Muscle of leg (tissue), 16 donors: ENCODE measurements at places on chromosomes 3 and 15. TPM values are rescaled to one million over a fixed set of nuclear protein-coding genes. Genes with fewer than 3 reads are reported as not detected.

TMEM207 gene
- not detected for polyA plus RNA-seq

HIGD2B gene
- polyA plus RNA-seq = not detected

ARHGEF26 gene
- 11.9 TPM for polyA plus RNA-seq

VILL gene
- polyA plus RNA-seq = 3.7 TPM

USF3 gene
- polyA plus RNA-seq = 13.3 TPM

NR2E3 gene
- polyA plus RNA-seq = 3.0 TPM

DNA sequence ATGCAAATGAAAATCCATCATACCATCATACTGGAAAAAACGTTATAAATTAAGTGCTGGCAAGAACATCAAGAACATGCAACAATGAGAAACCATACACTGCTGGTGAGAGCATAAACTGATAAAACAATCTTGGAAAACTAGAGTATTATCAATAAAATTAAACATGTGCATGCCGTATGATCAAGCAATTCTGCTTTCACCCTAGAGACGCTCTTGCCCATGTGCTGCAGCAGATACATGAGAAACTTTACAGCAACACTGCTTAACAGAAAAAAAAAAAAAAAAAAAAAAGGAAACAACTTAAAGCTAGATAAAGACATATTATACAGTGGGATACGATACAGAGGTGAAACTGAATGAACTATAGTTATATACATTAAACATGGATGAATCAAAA, 21.8 kb downstream of the SPG11 start:
- DNase-seq = no peak

DNA sequence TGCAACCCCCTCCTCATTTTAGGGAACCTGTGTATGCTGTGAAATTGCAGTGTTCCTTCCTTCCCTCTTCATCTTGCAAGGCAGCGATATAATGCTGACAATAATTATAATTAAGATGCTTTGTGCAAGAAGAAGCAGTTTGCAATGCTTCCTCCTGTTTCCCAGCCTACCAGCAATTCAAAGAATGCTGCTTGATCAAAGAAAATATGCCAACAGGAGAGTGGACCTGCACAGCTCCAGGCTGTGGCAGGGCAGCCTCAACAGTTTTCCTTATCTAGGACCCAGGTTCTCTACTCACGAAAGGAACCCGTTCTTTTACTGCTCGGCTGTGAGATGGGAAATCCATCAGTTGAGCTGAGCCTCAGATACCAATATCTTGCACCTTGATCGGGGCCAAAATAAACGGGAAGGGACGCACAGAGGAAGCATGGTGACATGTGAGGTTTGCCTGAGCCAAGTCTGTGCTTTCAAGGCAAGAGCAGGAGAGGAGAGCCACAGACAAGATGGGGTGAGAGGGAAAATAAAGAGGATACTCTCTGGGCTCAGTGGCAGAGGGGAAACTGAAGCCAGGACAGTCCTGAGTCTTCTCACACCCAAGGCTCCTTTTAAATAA, 22.6 kb upstream of the LRTM1 start:
- peak; percentile 65 for DNase-seq

DNA sequence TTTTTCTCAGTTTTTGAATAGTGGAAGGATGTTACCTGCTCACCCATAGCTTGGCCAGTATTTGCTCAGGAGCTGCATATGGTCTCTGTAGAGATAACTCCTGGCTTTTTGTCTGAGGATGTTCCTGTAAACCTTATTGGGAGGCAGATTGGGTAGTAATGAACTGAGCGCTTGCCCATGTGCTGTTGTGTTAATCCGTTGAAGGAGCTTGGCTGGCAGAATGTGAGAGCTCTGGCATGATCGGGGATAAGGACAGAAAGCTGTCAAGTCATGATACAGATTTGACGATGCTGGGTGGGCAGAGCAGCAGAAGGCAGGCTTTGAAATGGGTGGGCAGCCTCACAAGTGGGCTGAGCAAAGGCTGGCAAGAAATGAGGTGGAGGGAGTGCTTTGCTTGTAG, 27.4 kb downstream of the SH3GL3 start:
- DNase-seq = no peak

DNA sequence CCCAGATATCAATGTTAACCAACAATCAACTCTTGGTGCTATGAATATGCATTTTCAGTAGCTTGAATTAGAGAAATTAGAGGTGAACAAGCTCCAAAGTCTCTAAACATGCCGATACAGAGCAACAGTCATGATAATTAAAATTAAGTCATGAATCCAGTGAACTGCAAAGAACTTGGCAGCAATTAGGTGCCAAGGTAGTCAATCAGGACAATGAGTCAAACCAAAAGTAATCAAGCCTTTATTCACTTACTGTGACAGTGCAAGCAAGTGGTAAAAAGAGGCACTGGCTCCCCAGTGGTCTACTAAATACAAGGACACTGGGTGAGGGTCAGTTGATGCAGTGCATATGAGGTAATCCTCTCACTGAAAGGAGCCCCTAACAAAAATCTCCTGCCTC, 1.8 kb downstream of the ZNF770 start:
- DNase-seq = no peak

GRCh38 chr15:25241241-25241801, 197.5 kb downstream of the UBE3A start:
- no peak for DNase-seq

DNA sequence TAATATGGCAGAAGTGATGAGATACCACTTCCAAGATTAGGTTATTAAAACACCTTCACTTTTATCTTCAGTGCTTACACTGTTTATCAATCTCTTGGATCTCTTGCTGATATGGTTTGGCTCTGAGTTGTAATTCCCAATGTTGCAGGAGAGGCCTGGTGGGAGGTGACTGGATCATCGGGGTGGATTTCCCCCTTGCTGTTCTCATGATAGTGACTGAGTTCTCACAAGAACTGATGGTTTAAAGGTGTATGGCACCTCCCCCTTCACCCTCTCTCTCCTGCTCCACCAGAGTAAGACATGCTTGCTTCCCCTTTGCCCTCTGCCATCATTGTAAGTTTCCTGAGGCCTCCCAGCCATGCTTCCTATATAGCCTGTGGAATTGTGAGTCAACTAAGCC, 11.8 kb downstream of the GOLIM4 start:
- DNase-seq = no peak

- DNase-seq = no peak
These were observed 25.3 kb downstream of the GALNT15 start for GRCh38 chr3:16199769-16200168.

- peak; percentile 27 for DNase-seq
These were observed 102.0 kb upstream of the MYRIP start for GRCh38 chr3:39707314-39707909.

- DNase-seq = peak; percentile 7
These were observed 64.2 kb downstream of the ST3GAL6 start for GRCh38 chr3:98827221-98827920.

- no peak for DNase-seq
These were observed 35.5 kb downstream of the COLQ start for GRCh38 chr3:15486020-15486419.

DNA sequence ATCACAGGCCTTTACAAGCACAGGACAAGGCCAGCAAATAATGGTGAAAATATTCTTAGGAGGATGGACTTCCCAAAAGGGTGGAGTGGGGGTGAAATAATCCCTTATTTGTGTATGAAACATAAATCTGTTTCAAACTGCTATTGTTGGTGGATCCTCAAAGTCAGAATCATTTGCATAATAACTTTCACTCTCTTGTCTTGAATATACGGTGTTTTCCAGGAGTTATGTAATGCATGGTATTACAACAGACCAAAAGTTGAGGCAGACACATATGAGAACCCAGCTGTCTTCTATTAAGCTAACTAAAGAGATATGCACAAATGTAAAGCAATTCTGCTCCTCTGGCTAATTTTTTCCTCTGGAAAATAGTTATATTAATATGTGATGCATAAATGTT, 57.7 kb downstream of the PRTG start:
- no peak for DNase-seq
